Fibroblast of skin of back (primary cell): ENCODE measurements at places on chromosomes 4 and X.

- peak; percentile 30 for DNase-seq
Measured at GRCh38 chr4:181971411-181971810, 271.8 kb upstream of the TENM3 start.

DNA sequence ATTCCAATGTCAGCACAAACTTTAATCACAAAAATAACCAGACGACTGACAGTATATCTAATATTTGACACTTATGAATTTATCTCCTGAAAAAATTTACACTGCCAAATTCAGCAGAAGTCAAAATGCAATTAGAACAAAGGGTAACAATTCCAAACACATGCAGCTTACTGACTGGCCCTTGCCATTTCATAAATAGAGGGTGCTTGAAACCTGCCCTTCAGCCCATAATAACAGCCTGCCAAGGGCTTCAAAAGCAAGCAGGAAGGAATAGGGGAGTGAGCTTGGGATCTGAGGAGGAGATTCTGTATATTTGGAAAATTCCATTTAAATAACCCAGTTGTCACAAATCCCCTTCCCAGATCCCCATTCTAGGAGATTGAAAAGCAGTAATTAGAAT is 66.1 kb upstream of the IQCM start:
- DNase-seq = no peak

DNA sequence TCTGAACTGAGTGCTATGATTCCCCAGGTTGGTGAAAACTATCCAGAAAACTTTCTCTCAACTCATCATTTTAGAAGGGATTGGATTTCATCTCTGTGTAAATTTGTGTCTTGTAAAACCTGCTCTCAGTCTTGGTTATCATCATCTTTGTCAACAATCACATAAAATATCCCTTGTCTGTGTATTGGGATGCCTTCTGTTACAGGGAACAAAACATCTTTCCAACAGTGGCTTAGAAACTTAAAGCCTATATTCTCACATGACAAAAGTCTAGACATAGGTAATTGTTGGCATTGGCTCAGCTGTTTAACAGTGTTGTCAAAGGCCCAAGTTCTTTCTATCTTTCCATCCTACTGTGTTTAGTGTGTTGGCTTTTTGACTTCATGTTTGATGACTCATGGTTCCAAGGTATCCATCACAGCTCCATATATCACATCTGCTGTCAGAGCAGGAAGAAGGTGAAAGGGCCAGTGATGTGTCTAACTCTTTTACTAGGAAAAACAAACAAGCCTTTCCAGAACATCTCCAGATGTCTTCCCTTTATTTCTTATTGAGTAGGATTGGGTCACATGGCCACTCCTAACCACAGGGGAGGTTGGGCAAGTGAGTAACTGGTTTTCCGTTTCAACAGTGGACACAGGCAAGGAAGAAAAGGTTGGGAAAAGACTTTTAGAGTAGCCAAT is 65.0 kb downstream of the PHEX start:
- DNase-seq = peak; percentile 43

DNA sequence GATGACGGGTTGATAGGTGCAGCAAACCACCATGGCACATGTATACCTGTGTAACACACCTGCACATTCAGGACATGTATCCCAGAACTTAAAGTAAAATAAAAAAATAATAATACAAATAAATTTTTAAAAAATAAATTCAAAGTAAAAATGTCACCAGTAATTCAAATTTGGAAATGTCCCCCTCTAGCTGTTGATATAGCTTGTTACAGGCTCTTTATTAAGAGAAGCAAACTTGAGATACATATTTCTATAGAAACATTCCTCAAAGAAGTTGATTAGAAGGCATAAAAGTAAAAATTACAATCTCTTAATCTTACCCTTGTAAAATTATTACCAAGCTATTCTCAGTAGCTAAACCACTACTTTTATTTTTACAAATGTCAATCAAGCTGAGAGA is 1397.0 kb downstream of the FAM133A start:
- DNase-seq = no peak

DNA sequence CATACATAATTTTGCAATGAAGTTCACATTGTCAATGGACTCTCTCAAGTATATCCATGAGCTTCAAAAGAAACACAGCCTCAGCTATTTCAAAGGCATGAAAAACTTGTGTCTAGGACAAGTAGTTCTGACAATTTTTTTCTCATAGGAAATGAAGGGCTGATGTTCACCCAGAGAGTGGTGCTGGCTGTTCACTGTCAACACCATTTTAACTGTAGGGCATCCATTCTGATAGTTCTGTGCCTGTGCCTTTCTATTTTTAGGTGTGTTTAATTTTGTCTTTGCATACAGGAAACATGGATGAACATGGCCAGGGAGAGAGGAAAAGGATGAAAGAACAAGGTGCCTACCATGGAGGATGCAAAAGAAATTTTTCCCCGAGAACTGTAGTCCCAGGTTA is 135.3 kb upstream of the MAP9 start:
- no peak for DNase-seq

DNA sequence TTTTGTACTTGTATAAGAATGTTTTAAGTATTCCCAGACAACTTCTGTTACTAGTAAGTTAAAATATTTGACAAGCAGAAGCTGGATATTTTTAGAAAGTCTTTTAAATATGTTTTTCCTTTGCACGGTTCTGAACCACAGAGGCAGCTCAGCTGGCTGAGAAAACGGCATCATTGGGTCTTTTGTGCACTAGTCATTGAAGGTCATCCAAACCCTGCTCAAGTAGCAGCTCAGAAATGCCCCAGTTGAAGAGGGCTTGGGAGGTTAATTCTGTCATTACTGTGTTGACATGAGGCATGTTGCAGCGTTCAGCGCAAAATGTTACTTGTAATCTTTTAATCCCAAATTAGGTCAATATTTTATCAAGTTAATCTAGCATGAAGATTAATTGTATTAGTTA is 383.7 kb upstream of the FAM241A start:
- peak; percentile 60 for DNase-seq

DNA sequence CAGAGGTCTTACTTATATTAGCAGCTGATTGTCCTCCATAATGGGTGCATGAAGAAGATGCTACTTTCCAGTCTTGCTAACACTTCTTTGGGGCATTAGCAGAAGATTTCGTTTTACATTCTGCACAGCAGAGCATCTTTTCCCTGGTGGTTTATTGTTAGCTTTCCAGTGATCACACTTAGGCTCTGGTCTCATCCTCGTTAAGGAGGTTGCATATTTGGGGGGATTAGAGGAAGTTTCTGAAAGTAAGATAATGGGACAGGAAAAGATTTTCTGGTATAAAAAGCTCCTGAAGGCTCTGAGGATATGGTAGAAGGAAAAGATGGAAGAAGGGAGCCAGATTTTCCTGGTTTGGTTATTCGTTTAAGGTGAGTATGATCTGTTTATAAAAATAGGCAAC is 134.1 kb downstream of the GATB start:
- no peak for DNase-seq

DNA sequence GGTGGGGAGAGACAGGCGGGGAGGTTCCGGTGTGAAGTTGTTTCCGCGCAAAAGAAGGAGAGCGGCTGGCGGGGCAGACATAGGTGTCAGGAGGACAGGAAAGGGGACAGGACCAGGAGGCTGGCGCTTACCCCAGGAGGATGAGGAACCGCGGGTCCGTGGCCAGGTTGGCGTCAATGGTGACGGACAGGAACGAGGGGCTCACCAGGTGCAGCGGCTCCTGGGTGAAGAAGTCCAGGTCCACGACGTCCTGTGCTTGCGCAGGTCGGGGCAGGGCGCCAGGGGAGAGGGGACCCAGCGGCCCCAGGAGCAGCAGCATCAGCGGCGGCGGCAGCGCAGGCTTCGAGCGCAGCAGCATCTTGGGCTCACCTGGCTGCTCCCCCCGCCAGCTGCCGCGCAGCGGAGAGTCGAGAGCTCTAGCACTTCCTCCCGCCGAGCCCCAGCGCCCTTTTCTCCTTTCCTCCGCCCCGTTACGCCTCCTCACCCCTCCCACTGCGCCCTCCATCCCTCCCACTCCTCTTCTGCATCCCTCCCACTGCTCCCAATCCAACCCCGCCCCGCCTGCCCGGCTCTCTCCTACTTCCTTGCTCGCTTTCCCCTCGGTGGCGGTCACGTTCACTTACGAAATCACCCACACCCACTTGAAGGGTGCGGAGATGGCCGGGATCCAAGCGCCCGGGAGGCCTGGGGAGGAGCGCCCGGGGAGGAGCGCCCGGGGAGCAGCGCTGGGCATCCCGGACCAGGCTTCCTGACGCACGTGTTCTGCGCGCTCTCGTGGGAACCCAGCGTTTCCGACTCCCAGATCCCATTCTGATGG is at the start of gene HPSE:
Gene HPSE, minus strand, starts transcription at position 424 of the 817 bp plus-strand sequence. Its CDS starts 66 bp downstream, at position 358.
- DNase-seq = peak; percentile 67

GRCh38 chrX:44643723-44644122 is 101.1 kb upstream of the FUNDC1 start:
- no peak for DNase-seq

DNA sequence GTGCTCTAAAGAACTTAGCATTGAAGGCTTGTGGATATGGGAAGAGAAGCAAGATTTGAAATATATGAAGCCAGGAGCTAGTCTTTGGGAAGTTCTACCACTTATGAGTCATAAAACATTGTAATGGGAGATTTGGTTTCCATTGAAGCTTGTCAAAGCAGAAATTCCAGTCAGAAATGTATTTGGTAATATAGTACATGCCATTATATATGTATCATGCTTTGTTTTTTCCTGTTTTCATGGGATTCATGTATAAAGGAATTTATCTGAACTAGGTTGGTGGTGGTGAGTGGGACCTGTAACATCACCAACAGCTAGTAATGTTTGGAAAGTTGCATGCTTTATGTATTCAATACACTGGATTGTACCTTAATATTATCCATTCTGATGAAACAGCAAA is 14.6 kb upstream of the DCAF8L2 start:
- peak; percentile 42 for DNase-seq

- no peak for DNase-seq
Measured at GRCh38 chr4:4618847-4619246, 77.0 kb upstream of the STX18 start.

- no peak for DNase-seq
Measured at GRCh38 chrX:140608111-140608510, 101.4 kb upstream of the LINC00632 start.

DNA sequence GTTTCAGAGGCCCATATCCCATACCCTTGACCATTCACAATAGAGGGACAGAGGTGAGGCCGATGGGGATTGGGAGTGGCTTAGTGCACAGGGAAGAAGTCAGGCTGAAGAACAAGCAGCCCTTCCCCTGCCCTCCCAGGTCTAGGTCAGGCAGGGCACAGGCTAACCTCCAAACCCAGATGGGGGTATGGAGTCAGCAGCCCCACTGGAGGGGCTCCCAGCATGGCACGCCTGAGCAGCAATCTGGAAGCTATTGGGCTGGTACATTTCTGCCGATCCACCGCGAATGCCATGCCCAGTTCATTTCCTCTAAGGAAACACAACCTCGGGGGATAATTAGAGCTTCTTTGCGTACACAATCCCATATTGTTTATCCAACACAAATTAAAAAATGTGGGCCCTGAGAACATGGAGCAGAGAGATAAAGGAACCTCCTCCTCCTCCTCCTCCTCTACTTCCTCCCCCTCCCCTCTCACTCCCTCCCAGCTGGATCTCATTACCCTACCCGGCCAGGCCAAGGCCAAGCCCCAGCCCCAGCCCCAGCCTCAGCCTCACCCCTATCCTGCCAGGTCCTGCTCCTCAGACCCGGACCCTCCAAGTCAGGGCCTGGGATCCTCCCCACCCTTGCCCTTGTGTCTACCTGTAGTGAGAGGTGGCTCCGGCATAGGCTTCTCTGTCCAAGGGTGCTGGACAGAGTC is 83.0 kb downstream of the PJA1 start:
- DNase-seq = no peak

- DNase-seq = no peak
Measured at GRCh38 chr4:3875466-3875865, 109.3 kb downstream of the ADRA2C start.

DNA sequence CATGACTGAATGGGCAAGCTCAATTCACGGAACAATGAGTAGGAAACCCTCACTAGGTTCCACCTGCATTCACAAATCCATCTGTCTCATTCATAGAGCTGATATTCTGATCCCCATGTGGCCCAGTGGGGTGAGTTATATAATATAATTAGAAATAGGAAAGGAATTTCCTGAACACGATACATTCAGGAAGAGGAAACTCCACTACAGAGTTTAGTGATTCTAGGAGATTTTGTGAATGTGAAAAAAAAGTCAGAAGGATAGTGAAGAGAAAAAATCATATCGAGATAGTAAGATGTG is 471.2 kb downstream of the GASK1B start:
- no peak for DNase-seq

- DNase-seq = no peak
Measured at GRCh38 chrX:8090482-8090881, 80.6 kb downstream of the VCX2 start.

DNA sequence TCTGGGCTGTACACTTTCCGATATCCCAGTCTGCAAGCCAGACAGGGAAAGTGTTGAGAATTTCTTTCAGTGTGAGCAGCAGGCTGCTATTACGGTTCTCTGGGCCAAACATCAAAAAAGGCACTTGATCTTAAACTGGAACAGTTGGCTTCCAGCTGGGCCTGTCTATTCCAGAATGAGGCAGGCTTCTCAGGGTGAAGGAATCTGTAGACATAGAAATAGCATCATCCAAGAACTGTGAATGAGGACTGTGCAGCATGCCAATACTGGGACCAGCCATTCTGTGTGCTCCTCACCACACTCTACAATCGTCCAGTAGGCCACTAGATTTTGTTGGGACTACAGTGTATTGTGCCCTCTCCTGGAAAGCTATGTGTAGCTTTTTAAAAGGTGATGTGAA is 31.1 kb downstream of the ART3 start:
- no peak for DNase-seq

DNA sequence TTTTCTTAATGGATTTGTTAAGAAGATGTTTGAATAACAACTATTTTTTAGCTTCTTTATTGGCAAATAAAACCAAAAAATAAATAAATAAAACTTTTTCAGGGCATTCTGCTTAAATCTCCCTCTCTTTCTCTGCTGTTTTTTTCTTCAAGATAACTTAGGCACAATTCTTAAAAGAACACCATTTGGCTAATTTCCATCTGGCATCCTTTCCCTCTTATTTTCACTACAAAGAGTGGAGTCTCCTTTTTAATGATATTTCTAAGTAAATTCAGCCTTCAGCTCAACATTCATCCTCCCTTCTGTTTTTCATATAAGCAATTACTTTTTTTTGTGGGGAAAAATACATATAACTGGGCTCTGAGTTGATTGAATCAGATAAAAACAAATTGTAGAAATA is 88.1 kb downstream of the PCDH7 start:
- DNase-seq = no peak

DNA sequence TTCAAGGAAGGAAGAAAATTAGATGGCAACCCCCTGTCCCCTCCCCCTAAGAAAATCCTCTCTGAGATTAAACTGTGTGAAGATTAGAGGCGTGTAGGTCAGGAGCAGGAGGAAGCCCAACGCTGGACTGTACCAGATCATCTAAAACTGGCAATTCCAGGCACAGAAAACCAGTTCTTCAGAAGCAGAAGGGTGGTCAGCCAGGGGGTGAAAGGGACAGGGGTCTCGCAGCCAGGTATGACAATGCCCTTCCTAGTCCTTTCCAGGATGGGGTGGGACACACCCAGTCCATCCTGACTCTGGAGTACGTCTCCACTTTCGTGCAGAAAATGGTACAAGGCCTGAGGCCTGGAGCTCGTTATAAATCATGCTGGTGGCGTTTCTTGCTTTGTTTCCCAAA is 3.3 kb upstream of the RHOH start:
- no peak for DNase-seq
